ENCODE measurements at places on chromosomes 1 and 21.

GRCh38 chr1:78676347-78676982 lies 26.8 kb downstream of the IFI44 start:
- DNase-seq = peak; percentile 33

- DNase-seq = no peak
These were observed 36.6 kb downstream of the FMO4 start for GRCh38 chr1:171350594-171350993.

- DNase-seq = no peak
These were observed 6.7 kb upstream of the TSEN15 start for GRCh38 chr1:184044603-184045376.

- peak; percentile 84 for DNase-seq
These were observed at the start of gene LIN9 for GRCh38 chr1:226308723-226309397. TSS of gene LIN9 (minus strand) at chr1:226309164. CDS start at chr1:226309139, 25 bp downstream.

GRCh38 chr1:110165761-110166231 lies 15.5 kb downstream of the SLC6A17 start:
- DNase-seq = no peak

DNA sequence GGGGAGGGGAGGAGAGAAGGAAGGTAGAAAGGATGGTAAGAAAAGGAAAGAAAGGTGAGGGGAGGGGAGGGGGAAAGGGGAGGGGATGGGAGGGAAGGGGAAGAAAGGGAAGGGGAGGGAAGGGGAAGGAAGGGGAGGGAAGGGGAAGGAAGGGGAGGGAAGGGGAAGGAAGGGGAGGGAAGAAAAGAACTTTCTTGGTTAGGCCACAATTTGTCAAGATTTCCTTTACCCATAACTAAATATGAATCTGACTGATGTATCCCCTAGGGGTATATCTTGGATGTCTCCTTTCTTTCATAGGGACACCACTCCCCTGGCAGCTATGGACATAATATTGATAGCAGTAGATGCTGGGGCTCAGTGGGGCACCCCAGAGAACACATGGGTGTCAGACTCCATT lies 54.4 kb upstream of the PRELP start:
- no peak for DNase-seq

- DNase-seq = no peak
These were observed 17.4 kb downstream of the PLOD1 start for GRCh38 chr1:11951901-11952300.

DNA sequence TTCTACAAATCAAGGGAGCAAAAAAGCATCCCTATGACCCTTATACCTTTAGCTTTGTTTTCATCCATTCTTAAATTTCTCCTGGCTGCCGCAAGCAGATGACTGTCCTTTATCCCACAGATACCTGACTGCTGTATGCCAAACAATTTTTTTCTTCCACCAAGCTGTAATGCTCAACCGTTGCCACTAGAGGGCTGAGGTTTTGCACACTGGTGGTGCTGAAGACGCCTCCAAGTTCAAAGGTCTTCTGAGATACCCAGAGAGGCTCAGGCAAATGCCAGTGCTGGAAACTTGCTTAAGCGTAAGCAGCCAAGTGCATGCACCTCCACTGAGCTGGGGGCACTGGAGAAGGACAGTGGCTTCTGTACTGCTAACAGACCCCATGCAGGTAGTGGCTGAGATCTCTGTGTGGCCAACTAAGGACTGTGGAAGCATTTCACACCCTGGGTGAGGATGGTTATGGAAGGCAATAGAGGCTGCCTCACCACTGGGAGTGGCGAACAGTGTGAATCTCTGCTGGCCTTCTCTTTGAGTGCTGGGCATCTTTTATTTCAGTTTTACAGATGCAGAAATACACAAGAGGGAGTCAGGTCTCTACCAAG lies 28.5 kb downstream of the CNIH3 start:
- DNase-seq = peak; percentile 34

DNA sequence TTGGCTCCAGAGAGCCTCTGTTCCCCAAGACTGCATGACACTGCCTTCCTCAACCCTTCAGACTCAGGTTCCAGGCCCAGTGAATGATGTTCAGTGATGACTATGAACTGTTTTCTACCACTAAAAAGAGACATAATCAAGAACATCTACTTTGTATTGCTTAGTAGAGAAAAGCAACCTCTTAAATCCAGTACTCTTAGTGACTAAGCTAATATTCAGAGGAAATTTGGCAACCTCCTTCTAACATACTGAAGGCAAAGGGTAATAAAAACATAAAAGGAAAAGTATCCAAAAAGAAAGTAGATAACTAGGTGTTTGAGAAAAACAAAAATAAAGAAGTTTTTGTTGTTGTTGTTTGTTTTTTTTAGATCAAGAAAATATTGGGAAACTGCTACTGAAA lies 153.3 kb upstream of the RUNX1 start:
- no peak for DNase-seq

DNA sequence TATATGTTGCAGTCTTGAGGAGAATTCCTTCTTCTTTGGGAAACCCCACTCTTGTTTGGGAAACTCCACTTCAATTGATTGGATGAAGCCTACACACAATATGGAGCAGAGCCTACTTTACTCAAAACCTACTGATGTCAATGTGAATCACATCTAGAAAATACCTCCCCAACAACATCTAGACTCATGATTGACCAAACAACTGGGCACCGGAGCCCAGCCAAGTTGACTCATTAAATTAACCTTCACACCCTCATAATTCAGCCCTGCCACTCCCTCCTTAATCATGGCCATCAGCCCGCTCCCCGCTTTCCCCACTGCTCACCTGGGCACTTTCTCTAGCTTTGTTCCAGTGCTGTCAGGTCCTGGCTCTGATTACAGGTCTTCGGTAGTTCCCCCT lies 208.1 kb upstream of the MAP1LC3C start:
- DNase-seq = no peak

GRCh38 chr1:116870300-116870699 lies 39.4 kb upstream of the PTGFRN start:
- DNase-seq = no peak

DNA sequence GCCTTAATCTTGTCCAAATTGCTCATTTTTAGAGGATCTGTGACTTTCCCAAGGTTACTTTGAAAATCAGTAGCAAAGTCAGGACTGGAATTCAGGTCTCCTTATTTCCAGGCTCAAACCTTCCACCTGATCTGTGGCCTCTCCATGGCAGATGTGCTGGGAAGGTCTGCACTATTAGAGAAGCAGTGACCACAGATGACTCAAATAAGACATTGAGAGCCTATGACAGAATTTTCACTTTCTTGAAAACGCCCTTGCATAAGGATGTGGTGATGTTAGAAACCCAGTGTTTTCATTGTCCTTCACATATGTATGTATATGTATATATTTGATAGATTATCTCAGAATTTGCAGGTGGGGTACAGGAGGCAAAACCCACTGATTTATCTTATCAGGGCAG lies 45.3 kb downstream of the TTC39A start:
- no peak for DNase-seq

DNA sequence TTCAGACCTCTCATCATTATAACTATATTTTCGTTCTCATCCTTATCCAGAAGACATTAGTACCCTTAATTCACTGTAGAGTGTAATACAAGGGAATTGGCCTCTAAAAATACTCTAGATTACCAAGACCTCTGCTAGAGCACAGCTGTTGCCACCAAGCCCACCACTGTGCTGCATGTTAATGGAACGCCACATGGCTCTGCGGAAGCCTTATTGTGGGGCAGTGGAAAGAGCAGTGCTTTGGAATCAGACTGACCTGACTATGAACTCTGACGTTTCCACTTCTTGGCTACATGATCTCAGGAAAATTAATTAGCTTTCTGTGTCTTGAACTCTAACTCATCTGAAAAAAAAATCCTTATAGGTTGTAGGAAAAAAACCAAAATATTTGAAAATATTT lies 222.1 kb downstream of the LMX1A start:
- DNase-seq = no peak

- DNase-seq = no peak
These were observed 1.7 kb downstream of the HSPG2 start for GRCh38 chr1:21935393-21935804.

DNA sequence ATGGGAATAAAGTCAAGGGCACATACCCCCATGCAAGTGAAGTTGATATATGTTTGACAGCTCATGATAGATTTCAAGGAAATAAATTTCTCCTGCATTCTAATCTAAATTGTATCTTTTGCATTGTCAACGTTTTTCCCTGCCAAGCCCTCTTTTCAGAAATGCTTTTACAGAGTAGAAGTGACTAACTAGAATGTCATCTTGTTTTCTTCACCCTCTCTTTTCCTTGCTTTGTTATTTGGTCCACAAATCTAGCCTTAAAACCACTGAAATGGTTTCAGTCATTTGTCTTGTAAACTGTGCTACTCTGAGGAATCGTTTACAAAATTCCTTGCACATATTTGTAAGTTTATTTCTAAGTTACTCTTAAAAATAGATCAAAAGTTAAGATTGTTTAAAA lies 600.8 kb upstream of the CXADR start:
- DNase-seq = no peak

DNA sequence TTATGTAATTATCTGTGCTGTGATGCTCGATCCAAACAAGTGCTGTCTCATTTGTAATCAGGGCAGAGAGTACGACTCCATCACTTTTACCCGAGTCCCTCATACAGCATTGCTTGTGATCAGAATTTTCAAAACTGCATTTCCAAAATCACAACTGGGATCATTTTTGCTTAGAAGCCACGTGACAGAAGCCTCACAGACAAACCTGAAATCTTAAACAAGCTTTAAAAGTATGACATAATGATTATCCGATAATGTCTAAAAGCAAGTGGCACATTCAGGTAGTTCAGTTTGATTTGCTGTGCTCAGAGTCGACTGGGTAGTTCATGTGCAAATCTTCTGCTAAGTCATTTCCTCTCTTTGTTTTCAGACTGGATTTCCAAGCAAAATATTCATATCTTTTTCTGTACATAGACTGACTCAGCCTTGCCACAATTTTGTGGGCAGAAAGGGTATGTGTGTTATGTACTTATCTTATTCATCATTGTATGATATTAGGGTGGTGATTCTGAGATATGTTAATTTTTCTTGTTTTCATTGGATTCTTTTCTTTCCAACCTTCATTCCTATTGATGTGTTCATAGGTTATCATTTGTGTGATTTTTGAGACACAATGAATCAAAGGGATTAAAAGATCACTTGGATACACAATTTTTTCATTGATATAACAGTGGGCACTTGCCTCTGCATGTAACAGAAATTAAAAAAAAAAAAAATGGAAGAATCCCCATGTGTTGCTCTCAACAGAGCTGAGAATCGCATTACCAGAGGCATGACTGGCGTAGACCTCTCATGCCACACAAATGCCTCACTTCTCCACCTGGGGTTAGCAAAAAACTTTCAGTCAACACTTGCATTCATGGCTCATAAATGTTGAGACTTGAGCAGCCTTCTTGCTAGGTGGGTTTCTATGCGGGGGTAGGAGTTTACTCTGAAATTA lies 355.7 kb downstream of the LTN1 start:
- DNase-seq = no peak

DNA sequence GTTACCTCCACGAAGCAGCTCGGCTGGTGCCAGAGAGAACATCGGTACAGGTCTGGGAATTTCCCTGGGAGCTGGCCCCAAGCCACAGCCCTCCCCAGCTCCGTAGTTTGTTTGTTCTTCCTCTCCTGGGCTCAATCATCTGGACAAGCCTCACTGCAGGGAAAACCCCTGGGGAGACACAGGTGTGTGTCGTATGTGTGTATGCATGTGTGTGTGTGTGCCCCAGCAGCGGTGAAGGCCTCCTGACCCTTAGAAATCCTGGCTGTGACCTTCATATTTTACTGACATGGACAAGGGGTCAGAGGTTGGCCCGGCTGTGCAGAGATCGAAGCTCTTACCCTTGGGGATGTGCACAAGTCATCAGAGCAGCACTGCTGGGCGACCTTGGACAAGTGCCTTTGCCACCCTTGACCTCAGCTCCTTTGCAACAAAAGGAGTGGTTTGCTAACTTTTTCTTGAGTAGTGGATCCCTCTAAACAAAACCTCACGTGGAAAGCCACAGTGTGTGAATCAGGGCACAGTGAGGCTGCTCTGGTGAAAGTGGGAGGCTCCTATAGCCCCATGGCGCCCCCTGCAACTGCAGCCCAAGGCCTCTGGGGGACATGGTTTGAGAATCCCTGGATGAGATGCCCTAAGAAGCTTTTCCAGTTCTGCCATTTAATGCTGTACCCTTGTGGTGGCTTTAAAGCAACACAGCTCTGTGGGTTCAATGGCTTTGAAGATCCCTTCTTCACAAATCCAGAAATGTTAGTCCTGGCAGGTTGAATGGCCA lies 12.3 kb upstream of the IL22RA1 start:
- no peak for DNase-seq

GRCh38 chr1:58798910-58799442 lies 15.1 kb upstream of the JUN start:
- DNase-seq = no peak

- DNase-seq = no peak
These were observed 56.5 kb downstream of the IRF2BP2 start for GRCh38 chr1:234553240-234554188.

- peak; percentile 30 for DNase-seq
These were observed 285.3 kb downstream of the CAMTA1 start for GRCh38 chr1:7070389-7071029.

All from stimulated activated CD4-positive, alpha-beta T cell treated with anti-CD3 and anti-CD28 coated beads, Interleukin-1b, Interleukin-23, amount 100 ng/mL, for 24 hours (primary cell).